ENCODE measurements at places on chromosomes 13 and 19. TPM values are rescaled to one million over a fixed set of nuclear protein-coding genes. Genes with fewer than 3 reads are reported as not detected.

WDR87 gene
- not detected for total RNA-seq

TNNT1 gene
- total RNA-seq, result 1.3 TPM

MAMSTR gene
- total RNA-seq, result 0.89 TPM

PPP5C gene
- total RNA-seq, result 56.6 TPM

LMO7 gene
- 14.6 TPM for total RNA-seq

ZNF799 gene
- total RNA-seq, result 3.4 TPM

MUC16 gene
- total RNA-seq, result 0.05 TPM

ARHGEF7 gene
- 64.4 TPM for total RNA-seq
